ENCODE measurements at places on chromosomes 6 and 20.

DNA sequence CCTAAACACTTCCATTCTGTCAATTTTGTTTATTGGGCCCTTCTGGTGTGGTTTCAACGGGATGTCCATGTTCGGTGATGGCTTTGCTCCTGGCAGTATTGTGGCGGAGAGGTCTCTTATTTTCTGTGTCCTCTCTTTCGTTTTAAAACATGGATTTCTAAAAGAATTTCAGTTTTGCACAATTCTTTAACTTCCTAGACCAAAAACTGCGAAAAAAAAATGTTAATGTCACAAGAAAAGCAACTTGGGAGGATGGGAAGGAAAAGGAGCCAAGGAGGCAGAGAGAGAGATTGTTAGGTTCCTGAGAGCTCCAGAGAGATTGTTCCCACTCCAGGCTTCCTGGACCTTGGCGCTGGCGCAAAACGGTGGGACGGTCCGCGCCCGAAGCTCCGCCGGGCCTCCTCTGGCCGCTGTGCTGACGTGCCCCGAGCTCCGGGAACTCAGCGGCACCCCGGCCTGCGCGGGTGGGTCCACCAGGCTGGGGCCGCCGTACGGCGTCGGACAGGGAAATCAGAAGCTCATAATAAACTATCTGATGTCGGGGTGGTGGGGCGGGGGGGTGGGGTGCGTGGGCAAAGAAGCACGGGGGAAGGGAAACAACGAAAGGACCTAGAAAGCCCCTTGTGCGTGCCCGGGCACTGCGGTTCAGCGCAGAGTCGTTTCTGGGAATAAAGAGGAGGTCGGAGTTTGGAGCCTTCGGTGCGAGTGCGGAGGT is 951 bp upstream of the OLIG3 start:
- no peak for DNase-seq

DNA sequence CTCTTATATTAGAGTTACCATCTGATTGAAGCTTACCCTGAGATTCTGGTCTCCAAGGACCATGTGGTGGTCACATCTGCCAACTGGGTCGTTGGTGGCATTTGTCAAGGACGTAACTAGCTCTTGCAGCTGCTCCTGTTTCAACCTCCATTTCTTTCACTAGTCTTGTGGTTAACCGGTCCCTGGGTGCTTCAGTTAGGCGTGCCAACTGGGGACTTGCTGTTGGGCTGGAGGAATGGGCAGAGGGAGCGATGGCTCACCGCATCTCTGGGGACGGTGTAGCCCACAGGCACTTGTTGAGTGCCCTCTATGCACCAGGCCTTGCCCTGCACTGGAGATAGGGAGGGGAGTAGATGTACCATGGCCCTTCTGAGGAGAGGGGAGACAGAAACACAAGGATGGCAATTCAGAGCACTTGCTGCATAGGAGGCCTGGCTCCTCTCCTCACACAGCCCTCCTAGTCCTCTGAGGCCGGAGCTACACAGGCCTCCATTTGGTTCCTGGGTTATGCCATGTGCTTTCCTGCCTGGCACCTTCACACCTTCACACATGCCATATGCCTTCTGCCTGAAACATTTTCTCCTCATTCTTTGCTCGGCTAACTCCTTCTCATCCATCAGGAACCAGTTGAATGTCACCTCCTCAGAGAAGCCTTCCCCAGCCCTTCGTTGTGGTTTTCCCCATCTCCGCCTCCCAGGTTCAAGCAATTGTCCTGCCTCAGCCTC is 20.0 kb upstream of the ASXL1 start:
- DNase-seq: no peak

DNA sequence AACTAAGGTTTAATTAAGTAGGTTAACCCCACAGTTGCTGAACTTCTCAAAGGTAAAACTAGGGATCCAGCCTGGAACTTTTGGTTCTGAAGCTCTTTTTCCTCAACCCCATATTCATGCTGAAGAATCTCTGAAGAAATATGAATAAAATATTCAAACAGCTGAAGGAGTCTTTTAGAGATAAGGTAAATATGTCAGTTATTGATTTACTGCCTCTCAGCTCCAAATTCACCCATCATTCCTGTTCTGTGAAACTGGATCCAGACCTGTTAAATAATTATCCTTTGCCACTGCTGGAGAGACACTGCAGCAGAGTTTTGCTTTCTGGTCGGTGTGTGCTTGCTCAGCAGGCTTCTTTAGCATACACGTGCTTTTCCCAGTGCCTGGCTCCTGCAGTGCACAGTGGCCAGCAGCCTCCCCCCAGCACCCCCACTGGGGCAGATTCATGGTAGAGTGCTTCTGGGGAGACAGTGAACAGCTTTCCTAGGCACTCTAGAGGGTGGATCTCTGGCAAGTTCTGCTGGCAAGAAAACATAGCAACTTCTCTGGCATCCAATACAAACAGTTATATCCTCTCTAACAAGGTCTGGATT is 62.0 kb upstream of the BCLAF1 start:
- DNase-seq: peak; percentile 15

GRCh38 chr6:42118162-42119001 is 24.0 kb downstream of the C6orf132 start:
- no peak for DNase-seq

DNA sequence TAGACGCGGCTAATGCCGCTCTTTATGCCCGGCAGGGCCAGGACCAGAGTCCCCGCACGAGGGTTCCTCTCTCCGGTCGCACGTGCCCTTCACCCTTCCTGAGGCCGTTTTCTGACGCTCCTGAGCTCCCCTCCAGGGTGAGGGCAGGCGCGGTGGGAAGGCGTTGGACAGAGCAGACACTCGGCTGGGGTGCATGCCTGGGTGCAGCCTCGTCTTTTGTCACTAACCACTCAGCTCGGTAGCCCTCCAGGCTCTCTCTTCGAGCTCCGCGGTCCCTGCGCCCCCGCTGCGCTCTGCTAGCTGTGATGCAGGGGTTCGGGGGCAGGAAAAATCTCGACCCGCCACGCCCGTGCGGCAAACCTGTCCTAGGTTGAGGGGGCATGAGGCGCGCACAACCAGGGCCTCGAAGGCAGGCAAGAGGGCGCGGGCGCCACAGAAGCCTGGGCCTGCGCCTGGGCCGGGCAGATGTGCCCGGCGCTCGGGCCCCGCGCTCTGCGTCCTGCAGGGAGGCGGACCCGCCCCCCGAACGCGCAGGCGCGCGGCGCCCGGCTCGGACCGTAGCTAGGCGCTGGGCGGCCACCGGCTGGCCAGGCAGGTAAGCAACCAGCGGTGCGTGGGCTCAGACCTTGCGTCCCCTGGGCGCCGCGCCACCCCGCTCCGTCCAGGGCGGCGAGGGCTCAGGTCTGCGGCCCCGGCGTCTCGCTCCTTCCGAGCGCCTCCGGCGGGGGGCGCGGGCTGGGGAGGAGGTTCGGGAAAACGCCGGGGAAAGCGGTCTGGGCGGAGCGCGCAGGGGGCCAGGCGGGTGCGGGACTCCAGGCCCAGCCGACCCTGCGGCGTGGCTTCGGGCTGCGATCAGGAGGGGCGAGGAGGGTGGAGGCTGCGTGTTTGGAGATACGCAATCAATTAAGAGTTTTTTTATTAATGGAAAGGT is at the start of gene L3MBTL1:
TSS of gene L3MBTL1 (plus strand) at position 548 of the 931 bp plus-strand sequence. CDS start 5,807 bp downstream, outside the sequence.
- peak; percentile 25 for DNase-seq

- DNase-seq: no peak
Measured at GRCh38 chr6:113004054-113004453, 656.9 kb downstream of the RFPL4B start.

- DNase-seq: no peak
Measured at GRCh38 chr20:9359561-9360308, 154.7 kb upstream of the LAMP5 start.

DNA sequence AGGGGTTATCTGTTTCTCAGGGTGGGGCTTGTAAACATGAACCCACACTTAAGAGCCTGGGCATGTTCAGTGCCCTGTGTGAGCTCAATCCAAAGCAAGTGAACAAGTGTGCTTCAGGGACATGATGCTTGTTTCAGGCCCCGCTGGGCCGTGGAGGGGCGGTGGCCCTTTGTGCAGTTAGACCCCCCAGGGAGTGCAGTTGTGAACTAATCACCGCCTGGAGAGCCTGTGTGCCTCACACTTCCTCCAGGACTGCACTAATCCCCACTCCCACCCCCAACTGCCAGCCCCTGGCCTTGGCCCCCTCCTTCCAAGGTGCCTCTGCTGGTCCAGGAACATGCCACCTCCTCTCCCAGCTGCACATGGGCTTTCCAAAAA is 58.1 kb downstream of the RREB1 start:
- no peak for DNase-seq

DNA sequence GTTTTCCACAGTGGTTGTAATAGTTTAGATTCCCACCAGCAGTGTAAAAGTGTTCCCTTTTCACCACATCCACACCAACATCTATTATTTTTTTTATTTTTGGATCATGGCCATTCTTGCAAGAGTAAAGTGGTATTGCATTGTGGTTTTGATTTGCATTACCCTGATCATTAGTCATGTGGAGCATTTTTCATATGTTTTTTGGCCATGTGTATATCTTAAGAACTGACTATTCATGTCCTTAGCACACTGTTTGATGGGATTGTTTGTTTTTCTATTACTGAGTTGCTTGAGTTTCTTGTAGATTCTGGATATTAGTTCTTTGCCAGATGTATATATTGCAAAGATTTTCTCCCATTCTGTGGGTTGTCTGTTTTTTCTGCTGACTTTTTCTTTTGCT is 820.1 kb downstream of the TENT5A start:
- no peak for DNase-seq

DNA sequence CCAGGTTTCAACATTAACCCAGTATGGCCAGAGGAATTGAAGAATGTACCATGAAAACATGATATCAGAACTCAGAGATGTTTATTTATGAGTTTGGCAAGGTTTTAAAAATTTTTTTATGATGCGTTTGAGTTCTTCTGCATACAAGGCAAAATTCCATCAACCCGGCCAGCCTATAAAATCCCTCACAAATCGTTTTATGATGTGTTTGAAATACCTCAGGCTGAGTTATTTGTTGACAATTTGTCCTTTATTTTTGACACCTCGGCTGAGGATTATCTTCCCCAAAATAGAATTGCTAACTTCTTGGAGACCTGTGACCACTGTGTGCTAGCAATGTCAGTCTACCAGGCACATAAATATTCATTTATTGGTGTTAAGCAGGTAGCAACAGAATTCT is 91.9 kb upstream of the SLC24A3 start:
- DNase-seq: no peak

DNA sequence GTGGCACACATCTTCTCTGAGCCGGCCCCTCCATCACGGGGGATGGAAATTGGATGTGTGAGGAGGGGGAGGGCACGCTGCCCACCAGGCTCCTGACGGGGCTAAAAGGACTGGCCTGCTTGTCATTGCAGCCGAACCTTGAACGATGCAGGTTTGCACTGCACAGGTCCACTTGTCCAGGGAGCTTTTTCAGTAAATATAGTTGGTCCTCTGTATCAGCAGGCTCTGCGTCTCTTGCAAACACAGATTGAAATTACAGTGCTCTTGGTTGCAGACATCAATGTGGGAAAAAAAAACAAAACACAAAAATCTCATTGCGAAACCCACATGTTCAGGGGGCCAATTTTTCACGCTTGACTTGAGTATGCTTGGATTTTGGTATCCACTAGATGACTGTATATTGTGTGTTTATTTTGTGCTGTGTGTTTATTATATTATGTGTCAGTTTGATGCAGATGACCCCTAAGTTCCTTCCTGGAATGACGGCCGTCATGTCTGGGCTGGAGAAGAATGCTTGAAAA is 29.2 kb downstream of the ERMARD start:
- no peak for DNase-seq

DNA sequence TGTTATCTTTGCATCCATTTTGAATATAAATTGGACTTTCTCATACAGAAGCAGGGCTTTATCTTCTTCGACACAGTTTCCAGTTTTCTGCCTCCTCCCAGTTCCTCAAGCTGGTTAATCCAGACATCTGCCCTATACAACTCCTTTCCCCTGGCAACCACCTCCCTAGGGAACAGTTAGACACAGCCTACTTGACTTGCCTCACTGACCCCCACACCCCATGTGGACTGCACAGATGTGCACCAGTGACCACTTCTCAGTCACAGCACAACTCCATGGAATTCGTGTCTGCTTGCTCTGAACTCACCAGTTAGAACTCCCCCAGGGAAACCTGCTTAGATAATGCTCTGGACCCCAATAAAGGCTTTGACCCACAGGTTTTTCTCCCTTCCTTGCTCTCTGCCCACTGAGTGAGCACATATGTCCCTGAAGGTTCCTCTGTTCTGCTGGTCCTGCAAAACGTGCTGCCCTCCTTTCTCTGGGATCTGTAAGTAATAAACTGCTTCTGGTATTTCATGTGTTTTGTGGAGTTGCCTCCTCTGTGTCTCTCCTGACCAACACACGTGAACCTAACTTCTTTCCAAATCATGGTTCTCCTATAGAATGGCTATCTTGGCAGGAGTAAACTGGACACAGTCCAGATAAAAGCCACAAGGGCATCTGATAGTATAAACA is 351.2 kb downstream of the CD83 start:
- no peak for DNase-seq

DNA sequence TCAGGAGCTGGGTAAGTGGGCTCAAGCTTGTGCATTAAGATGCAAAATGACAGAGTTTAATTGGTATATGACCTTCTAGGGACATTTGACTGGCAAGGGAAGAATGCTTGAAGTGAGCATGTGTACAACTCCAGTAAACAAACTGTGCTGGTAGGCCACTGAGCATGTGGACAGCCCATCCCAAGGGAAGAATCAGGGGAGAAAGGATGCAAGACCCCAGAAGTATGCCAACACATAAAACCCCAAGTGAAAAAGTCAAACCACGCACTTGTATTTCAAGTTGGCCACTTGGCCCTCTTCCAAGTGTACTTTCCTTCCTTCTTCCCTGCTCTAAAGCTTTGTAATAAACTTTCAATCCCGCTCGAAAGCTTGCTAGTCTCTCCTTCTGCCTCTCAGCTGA is 10.4 kb upstream of the THBD start:
- no peak for DNase-seq

DNA sequence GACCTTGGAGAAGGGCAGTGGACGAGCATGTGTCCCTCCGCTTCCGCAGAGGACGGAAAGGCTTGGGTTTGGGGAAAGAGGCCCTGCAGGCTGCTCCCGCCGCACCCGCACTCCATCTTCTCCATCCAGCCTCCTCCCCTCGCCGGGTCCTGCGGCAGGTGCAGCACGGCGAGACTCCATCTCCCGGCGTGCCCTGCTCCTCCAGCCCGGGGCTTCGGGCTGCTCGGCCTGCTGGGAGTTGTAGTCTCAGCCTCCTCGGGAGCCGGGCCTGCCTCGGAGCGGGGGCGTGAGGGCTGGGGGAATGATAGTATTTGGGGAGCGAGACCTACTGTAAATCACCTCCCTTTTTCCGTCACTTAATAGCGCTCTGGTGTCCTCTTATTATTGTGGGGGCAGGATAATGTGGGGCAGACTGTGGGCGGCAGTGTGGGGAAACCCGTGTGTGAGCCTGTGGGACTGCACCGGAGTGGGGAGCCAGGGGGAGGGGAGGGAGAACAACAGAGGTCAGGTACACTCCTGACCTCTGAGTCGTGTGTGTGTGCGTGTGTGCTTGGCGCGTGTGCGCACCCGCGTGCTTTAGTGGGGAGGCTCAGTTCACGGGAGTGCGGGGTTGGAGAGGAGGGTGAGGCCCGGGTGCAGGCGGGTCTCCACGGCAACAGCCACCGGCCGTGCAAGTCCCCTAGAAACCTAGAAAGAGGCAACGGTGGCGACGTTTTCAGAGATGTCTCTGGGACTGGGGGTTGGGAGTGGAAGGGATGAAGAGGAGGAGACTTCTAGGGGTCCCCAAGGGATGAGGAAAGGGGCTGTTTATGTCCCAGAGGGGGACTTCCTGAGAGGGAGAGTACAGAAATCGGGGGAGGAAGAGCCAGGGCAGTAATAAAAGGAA is 4.1 kb downstream of the TTBK1 start:
- peak; percentile 64 for DNase-seq

Data from NCI-H1105 (cell line).